Natural killer cell (primary cell): ENCODE measurements at places on chromosomes 6 and 20. TPM values are rescaled to one million over a fixed set of nuclear protein-coding genes. Genes with fewer than 3 reads are reported as not detected.

Gene C6orf132
- total RNA-seq, result 0.05 TPM

Gene DUSP15
- total RNA-seq, result not detected

Gene MAPK13
- total RNA-seq, result 39.4 TPM

Gene NHSL1
- total RNA-seq, result 0.75 TPM

Gene IL20RA
- not detected for total RNA-seq

Gene TAAR5
- not detected for total RNA-seq

Gene TMC2
- total RNA-seq, result 1.3 TPM

Gene OR2J3
- total RNA-seq, result not detected
